Left lung (tissue), 14 donors: ENCODE measurements at places on chromosomes 2 and 18. TPM values are rescaled to one million over a fixed set of nuclear protein-coding genes. Genes with fewer than 3 reads are reported as not detected.

GRCh38 chr2:144326825-144327224, 193.1 kb downstream of the ZEB2 start:
- H3K4me1 ChIP-seq = no peaks in the 10 kb centered on the region
- no peak overlapping the region for H3K27ac ChIP-seq
- no peaks in the 10 kb centered on the region for H3K27me3 ChIP-seq

GRCh38 chr2:128594953-128595677, 276.4 kb upstream of the HS6ST1 start:
- H3K4me1 ChIP-seq = no peaks in the 10 kb centered on the region
- H3K36me3 ChIP-seq = no peaks in the 10 kb centered on the region
- H3K4me3 ChIP-seq = no peak overlapping the region

GRCh38 chr2:235825946-235826345, 332.1 kb downstream of the AGAP1 start:
- no peak overlapping the region for H3K4me3 ChIP-seq
- no peaks in the 10 kb centered on the region for H3K27me3 ChIP-seq
- H3K4me1 ChIP-seq = no peaks in the 10 kb centered on the region

GRCh38 chr18:24089076-24089475, 49.8 kb upstream of the CABYR start:
- H3K36me3 ChIP-seq = peaks cover 6% of the 10 kb centered on the region
- no peak overlapping the region for H3K27ac ChIP-seq
- H3K4me1 ChIP-seq = no peaks in the 10 kb centered on the region
- H3K27me3 ChIP-seq = no peaks in the 10 kb centered on the region

GRCh38 chr2:70247364-70248180, 856 bp downstream of the TIA1 start:
- H3K4me1 ChIP-seq = peaks cover 27% of the 10 kb centered on the region
- DNase-seq = peak; percentile 73
- H3K36me3 ChIP-seq = no peaks in the 10 kb centered on the region
- peak overlapping the region; percentile 47 for H3K4me3 ChIP-seq
- no peaks in the 10 kb centered on the region for H3K27me3 ChIP-seq

- H3K4me1 ChIP-seq = peaks cover 8% of the 10 kb centered on the region
- no peaks in the 10 kb centered on the region for H3K27me3 ChIP-seq
- no peak for DNase-seq
Measured at GRCh38 chr2:121625953-121626352, 23.3 kb downstream of the CLASP1 start.

GRCh38 chr2:74379851-74380789, at the start of gene DCTN1:
DCTN1 (minus strand) TSS chr2:74380311; CDS start chr2:74380037, 274 bp downstream.
- H3K27ac ChIP-seq = no peak within 1 kb of the TSS
- H3K27me3 ChIP-seq = no peaks in the 10 kb centered on the region
- H3K36me3 ChIP-seq = peaks cover 30% of the 10 kb centered on the region
- peaks cover 14% of the 10 kb centered on the region for H3K4me1 ChIP-seq
- peak within 1 kb of the TSS; percentile 26 for H3K4me3 ChIP-seq

The PDE6D gene
- total RNA-seq = 20.0 TPM

The SCTR gene
- 13.7 TPM for total RNA-seq

The RAB12 gene
- 41.4 TPM for total RNA-seq

The ALPG gene
- not detected for total RNA-seq

The TTN gene
- total RNA-seq = 26.1 TPM
